CD14-positive monocyte (primary cell): ENCODE measurements at places on chromosomes 12 and 14.

GRCh38 chr14:99819514-99819913 is 26.3 kb downstream of the EML1 start:
- no peak for DNase-seq

GRCh38 chr12:71144682-71145081 is 13.1 kb downstream of the TSPAN8 start:
- no peak for DNase-seq

- peak; percentile 47 for DNase-seq
These were observed 31.3 kb upstream of the ULK1 start for GRCh38 chr12:131862994-131863710.

- no peak for DNase-seq
These were observed 118.7 kb upstream of the CDKN3 start for GRCh38 chr14:54278087-54278486.

DNA sequence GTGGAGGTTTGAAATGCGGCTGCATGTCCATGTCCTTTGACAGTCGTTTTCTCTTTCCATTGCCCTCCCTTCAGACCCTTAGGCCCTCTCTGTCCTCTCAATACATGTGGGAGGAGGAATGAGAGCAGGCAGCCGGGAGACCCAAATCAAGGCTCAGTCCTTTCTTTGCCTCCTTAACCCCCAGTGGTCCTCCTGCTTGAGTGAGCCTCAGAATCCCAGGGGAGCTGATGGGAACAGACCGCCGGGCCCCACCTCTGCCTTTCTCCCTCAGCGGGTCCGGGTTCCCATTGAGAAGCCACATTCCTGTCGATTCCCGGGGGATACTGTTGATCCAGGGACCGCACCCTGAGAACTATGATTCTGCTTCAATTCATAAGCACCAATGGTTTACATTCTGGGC is 77.9 kb upstream of the RFLNA start:
- DNase-seq, result no peak

GRCh38 chr12:84619053-84619571 is 293.5 kb downstream of the SLC6A15 start:
- DNase-seq, result no peak

- no peak for DNase-seq
These were observed 302.5 kb downstream of the DPF3 start for GRCh38 chr14:72591391-72591790.

DNA sequence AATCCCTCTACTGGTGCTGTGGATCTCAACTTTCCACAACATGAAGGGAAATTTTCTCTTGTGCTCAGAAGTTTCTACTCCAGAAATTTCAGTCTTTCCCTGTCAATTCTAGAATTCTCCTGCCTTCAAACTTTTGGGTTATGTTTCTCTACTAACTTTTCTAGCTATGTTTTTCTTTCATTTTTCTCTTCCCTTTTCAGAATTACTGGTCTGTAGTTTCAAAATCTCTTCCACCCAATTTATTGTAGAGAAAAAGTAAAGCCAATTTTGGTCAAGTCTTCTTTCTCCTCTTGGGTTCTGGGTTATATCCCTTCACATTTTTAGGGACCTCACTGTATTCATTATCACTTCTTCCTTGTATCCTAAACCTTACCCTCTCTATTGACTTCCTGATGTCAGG is 18.9 kb downstream of the CNTN1 start:
- no peak for DNase-seq

GRCh38 chr12:25960143-25960542 is 1.7 kb downstream of the RASSF8 start:
- peak; percentile 8 for DNase-seq

- no peak for DNase-seq
These were observed 43.9 kb downstream of the PPP4R3A start for GRCh38 chr14:91466192-91466591.

- no peak for DNase-seq
These were observed 32.9 kb downstream of the NIN start for GRCh38 chr14:50798048-50798421.

DNA sequence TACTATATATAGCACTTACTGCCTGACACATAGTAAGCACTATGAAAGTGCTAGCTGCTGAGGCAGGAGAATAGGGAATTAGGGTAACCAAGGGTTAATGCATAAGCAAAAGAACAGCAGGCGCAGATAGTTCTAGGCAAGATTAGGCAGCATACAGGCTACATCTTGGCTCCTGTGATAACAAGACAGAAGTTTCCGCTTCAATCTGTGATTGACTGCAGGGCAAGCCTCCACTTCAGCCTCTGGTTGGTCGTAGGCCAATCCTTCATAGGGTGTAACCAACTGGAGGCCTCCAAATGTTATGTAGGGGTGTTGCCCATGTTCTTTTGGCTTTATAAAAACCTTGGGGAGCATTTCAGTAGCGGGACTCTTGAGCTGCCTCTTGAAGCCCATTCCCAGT is 46.9 kb downstream of the KLHL28 start:
- DNase-seq, result no peak

GRCh38 chr12:10069099-10069498 is 29.7 kb downstream of the CLEC1A start:
- peak; percentile 82 for DNase-seq

- peak; percentile 63 for DNase-seq
These were observed 7.3 kb upstream of the BATF start for GRCh38 chr14:75514673-75515628.

DNA sequence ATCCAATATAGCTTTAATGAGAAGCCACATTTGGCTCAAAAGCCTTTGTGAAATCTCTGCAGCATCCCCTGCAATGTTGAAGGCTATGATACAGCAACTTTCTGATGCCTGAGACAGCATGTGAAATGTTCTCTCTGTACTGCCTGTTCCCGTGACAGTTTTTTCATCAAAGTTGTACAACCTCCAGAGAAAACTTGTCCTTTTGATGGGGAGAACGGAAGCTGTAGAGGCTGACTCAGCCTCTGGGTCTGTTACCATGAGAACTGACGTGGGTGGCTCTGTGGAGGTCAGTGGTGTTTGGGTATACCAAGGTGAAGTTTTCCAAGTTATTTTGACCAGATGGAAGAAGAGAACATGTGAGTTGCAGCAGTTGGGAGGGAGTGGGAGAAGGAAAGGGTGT is 17.0 kb downstream of the SLC4A8 start:
- no peak for DNase-seq

DNA sequence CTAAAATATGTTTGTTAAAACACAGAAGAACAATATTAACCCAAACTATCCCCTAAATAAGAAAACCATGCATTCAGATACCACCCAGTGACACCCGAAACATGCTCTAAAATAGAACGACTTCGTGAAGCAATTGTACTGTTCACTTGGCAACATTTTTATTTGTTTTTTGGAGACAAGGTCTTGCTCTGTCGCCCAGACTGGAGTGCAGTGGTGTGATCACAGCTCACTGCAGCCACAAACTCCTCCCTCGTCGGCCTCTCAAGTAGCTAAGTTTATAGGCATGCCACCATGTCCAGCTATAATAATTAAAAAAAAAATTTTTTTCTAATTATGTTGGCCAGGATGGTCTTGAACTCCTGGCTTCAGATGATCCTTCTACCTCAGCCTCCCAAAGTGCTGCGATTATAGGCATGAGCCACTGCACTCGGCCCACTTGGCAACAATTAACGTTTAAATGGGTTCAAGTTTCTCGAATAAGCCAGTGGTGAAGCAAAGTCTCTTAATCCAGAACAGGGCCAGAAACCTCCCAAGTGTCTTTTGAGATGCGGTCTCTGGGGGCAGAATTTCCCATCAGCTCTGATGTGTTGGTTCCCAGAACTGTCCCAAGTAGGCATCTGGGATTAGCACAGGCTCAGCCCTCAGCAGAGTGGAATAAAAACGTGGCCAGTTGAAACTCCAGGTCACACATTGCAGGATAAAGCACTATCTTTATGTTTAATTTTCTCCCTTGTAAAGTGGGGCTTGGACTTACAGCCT is 74.5 kb downstream of the TMCC3 start:
- no peak for DNase-seq

GRCh38 chr14:101834800-101835547 is 73.5 kb downstream of the PPP2R5C start:
- DNase-seq, result no peak

DNA sequence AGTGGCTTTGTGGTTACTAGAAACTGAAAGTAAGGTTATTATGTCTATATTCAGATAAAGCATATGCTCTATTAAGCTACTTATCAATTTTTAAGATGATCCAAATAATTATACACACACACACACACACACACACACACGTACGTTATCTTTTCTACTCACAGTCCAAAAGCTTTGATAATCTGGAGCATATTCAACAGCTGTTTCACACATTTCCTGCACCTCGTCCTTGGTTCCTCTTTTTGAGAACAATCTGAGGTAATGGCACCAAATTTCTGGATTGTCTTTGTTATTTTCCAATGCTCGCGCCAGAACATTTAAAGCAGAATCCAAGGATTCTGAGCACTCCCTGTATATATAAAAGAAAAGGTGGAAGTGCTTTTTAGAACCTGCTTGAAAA is 37.5 kb downstream of the ZFC3H1 start:
- DNase-seq, result peak; percentile 36

- no peak for DNase-seq
These were observed at the start of gene COL2A1 for GRCh38 chr12:48004053-48004941. COL2A1 (minus strand) TSS chr12:48004476; CDS start chr12:48004321, 155 bp downstream.

- DNase-seq, result peak; percentile 87
These were observed 64.6 kb upstream of the ACTN1 start for GRCh38 chr14:69043596-69044260.
